ENCODE measurements at places on chromosomes 16 and 17.

DNA sequence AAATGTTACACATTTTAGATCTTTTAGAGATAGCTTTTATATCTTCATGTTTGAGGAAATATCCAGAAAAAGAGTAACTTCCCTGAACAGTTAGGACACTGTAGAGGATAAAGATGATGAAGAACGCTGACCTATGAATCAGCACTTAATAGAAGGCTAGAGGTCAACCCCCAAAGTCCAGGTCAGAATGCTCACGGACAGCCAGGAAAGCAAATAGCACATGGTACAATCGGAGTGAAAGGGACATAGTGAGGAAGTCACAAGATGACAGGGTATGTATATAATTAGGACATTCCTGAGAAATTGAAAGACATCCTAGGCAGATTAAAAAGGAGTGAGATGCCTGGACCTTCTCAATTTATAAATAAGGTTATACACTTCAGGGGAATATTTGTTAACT, 55.1 kb upstream of the CNTNAP4 start:
- no peak for DNase-seq

- peak; percentile 81 for DNase-seq
Observed at GRCh38 chr16:700684-701584, 4.7 kb downstream of the FBXL16 start.

GRCh38 chr17:4545217-4545951, 9.8 kb downstream of the MYBBP1A start:
- no peak for DNase-seq

DNA sequence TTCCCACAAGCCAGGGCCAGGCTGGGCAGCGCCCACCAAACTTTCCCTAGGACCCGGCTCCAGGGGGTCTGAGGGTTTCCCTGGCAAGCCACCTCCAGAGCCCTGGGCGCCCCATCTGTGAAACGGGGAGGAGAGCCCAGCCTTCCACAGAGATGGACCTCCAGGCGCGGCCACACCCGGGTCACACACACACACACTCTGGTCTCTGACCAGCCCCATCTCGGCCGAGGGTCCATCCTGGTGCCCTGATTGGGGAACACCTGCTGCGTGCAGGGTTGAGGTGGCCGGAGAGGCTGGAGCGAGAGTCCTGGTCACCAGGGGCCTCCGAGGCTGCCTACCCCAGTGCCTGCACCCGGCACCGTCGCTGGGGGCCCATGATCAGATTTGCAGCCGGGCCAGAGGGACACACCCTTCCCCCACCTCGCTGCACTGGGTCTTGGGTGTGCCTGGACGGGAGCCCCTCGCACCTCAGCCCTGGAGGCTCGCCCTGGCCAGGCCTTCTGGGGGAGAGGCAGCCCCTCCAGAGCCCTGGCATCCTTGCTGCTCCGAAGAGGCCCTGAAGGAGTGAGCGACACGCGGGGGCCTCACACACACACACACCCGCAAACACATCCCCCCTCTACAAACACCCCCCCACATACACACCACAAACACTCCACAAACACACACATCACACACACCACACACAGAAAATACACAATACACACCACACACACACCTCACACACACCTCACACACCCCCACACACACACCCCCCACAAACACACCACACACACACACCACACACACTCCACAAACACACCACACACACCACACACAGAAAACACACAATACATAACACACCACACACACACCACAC, 29.7 kb downstream of the SLC25A10 start:
- DNase-seq = no peak

GRCh38 chr17:6328279-6328678, 106.6 kb downstream of the AIPL1 start:
- DNase-seq = no peak

- DNase-seq = peak; percentile 3
Observed at GRCh38 chr17:11023639-11024479, 186.0 kb upstream of the PIRT start.

DNA sequence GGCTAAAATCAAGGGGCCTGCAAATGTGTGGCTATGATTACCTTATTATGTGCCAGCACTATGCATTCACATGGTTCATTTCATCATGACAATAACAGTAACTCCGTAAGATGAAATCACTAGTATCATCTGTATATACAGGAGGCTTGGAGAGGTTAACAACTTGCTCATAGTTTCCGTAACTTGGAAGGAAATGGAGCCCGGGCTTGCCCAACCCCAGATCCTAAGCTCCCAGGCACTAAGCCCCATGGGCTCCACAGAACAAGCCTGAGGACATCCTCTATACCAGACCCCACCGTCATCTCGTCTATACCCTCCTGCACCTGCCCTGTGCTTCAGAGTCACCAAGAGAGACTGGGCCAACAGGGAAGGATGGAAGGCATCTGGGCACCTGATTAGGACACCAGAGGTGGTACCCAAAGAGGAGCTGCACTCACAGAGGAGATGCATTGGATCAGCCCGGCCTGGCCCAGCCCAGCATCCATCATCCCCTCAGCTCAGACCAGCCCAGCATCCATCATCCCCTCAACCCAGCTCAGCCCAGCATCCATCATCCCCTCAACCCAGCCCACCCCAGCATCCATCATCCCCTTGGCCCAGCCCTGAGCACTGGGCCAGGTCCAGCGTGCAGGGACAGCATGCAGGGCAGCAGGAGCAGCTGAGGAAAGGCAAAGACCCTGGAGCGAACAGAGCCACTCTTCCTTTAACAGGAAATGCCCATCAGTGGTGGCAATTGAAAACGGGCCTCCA, 28.5 kb downstream of the NSMCE1 start:
- DNase-seq = no peak

DNA sequence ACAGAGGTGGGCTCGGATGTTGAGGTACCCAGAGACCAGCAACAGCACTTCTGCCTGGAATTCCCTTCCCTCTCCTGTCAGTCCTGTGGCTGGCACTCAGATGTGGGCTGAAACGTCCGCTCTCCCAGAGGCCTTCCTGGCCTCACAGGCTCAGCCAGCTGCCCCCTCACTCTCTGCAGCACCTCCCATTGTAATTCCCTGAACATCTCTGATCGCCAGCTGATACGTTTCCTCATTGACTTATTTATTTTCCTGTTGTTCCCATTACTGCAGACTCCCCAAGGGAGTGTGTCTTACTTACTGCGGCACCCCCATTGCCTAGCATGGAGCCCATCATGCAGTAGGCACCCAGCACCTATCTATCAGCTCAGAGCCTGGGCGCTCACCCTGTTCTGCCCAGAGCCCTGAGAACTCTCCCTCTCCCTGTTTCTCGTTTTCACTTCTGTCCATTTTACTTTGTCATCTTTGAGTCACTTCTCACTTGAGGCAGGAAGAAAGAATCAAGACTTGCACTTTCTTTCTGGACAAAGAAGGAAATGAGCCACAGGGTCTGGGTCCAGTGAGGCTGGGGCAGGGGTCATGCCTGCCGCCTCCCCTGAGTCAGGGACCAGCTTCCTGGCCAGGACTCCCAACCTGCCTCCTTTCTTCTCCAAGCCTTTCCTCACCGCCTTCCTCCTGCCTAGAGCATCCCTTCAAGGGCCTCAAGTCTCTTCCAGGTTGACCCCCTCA, 10.2 kb downstream of the CDH5 start:
- no peak for DNase-seq

- no peak for DNase-seq
Observed at GRCh38 chr16:27199736-27200135, 3.6 kb upstream of the KDM8 start.

DNA sequence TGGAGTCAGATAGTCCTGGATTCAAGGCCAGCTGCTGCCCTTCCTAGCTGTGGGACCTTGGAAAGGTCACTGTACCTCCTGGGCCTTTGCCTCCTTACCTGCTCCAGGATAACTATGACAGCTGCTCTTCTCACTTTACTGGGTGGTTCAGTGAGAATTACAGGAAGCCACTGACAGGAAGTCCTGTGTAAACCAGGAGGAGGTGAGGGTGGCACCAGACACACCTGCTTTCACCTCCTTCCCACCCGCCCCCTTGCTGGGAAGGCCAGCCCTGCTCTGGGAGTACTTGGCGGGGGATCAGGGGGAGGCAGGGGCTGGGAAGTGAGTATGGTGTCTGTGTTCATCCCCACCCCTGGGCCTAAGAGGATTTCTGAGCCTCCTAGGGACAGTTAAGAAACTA, 42.6 kb downstream of the CPNE2 start:
- no peak for DNase-seq

DNA sequence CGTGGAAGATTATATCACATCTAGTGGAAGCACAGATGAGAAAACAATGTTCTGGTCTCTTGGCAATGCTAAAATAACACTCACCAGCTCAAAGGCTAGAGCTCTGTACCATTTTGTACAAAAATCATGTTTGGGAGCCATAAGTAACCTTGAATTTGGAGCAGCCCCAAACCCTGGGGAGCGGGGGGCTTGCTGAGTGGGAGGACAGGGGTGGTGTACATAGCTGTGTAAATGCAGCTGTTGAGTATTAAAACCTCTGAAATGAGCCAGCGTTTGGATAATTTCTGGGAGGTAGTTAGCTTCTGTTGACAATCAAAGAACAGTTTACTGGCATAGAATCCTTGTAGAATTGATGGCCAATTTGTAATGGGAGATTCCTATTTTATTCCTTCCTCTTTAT, 4.3 kb downstream of the MYH8 start:
- DNase-seq = no peak

- DNase-seq = no peak
Observed at GRCh38 chr16:70161350-70161749, 12.2 kb upstream of the CLEC18C start.

DNA sequence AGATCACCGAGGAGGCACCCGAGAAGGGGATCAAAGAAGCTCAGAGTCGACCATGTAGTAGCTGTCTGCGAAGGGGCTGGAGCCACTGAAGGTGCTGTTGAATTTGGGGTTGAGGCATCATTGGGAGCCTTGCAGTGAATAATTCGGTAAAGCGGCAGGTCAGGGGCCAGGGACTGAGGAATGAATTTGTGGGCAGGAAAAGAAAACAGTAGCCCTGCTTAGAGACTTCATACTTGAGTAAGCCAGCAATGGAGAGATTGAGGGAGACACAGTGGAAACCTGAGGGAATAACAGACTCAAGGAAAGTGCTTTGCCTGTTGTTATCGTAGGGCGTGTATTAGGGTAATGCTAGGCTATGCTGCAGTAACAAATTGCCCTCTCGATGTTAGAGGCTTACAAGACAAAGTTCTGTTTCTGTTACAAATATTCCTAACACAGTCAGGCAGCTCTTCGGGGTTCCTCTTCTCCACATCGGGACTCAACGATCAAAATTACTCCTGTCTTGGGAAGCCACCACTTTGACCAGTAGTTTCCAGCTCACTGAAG, 13.4 kb upstream of the HERPUD1 start:
- DNase-seq = no peak

DNA sequence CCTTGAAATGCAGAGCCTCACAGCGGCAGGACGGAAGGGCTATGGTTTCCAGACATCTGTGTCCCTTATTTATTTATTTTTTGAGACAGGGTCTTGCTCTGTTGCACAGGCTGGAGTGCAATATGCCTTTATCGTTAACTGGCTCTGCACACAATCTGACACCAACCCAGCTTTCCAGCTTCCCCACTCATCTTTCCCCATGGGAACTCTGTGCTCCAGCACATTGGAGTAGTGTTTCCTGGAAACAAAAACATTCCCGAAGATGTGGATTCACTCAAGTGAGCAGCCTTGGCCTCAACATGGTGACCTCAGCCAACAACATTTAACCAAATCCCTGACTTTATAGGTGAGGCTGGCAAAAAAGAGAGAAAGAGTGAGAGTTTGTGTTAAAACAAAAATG, 307.1 kb downstream of the TMEM114 start:
- no peak for DNase-seq

DNA sequence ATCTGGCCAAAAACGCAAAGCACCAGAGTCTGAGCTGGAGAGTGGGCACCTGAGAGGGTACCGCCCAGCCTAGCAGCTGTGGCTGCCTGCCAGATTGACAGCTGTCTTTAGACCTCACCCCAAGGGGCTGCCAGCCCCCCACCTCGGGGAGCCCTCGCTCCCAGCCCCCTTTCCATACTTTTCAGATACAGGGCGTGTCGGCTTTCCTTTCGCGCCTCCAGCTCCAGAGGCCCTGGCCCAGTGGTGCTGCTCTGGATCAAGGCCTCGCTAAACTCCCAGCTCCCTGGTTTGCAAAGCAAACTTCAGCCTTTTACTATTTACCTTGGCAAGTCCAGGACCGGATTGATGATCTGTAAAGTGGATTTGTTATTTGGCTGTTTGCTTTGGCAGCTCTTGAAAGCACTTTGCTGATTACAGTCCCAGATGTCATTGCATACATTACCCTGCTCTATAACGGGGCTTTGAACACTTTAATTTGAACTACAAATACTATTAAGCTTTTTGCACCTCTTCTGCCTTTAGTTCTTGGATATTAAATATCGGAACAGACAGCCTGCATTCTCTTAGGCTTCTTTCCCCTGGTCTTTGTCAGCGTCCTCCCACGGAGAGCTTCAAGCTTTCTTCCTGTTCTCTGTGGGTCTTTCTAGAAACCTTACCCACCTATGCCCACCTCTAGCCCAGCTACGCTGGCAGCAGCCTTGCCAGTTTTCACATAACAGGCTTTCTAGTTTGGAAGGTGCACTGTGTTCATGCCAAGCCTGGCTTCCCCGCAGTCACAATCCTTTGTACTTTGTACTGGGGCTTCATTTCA, 63.6 kb upstream of the TBX2 start:
- peak; percentile 72 for DNase-seq

DNA sequence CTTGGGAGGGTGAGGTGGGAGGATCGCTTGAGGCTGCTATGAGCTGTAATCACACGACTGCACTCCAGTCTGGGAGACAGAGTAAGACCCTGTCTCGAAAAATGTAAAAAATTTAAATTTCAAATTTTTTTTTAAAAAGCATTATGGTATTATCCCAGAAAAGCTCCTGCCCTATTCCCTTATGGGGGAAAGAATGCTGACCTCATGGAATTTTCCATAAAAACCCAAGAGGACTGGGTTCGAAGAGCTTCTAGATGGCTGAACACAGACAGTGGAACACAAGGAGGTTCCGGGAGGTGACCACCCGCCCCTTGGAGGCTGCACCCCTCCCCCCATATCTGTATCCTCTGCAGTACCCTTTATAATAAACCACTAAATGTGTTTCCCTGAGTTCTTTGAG, 4.0 kb downstream of the EIF4A3 start:
- no peak for DNase-seq

DNA sequence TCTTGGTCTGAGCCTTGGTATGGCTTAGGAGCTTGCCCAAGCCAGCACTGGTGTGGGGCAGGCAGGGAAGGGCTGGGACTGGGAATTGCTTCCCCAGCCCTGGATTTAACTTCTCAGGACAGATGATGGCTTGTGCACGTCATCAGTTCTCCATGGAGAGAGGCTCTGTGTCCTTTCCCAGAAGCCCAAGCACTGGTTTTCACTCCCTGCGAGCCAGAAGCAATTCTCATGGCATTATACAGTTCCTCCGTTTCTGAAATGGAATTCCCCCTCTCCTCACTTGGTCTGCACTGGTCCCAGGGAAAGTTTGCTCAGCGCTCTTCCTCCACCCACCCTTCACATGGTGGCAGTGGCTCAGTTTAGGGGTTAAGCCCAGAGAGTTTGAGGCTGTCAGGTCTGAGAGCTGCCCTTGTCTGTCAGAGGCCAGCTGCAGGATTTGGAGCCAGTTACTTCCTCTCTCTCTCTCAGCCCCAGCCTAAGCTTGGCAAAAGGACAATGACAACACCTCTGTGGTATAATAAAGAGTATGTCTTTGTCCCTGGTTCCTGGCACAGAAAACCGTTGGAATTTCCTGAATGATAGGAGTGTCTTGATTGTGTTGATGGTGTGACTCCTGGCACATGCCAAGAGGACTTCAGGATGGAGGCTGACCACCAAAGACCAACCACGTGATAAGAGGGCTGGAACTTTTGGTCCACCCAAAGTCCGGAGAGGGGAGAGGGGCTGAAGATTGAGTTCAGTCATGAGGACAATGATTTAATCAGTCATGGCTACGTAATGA, 219.6 kb upstream of the TNRC6C start:
- peak; percentile 22 for DNase-seq

GRCh38 chr16:11045846-11046245, 101.5 kb downstream of the CLEC16A start:
- no peak for DNase-seq

Data from stomach (tissue), 19 donors.